ENCODE measurements at places on chromosomes 11 and 22.

DNA sequence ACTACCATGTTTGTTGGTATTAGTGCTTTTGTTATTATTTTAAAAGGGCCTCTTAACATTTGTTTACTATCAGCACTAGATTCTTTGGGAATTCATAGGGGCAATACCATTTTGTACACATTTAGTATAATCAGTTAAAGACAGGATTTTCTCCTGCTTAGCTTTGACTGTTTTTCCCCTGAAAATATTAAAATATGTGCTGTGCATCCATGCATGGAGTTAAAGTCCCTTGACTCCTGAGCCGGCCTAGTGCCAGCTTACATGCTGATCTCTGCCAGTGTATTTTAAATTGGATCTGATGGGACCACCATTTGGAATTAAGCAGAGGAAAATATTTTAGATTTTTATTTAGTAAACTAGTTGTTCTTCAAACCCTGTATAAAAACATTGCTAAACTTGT lies 161.4 kb downstream of the METTL15 start:
- no peak for DNase-seq

DNA sequence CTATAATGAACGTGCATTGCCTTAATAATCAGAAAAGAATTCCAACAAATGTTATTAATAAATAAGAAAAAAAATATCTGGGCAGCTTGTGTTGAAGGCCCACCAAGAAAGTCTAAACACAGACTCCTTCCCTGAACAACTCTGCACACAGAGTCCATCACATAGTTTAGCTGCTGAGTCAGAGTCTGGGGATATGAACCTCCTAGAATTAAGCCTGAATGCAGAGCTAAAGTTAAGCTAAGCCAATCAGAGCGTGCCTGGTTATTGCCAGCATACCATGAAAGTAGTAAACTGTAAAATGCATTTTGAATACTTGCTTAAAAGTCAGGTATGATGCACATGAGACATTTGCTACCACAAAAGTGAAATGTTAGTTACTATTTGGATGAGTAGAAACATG lies 25.6 kb upstream of the TENM4 start:
- no peak for DNase-seq

- DNase-seq, result no peak
Observed at GRCh38 chr11:94036096-94036495, 14.9 kb downstream of the HEPHL1 start.

GRCh38 chr11:116217006-116217405 lies 555.8 kb downstream of the BUD13 start:
- DNase-seq, result no peak

- DNase-seq, result no peak
Observed at GRCh38 chr22:30667107-30667493, 575 bp downstream of the DUSP18 start.

- no peak for DNase-seq
Observed at GRCh38 chr11:7575841-7576725, 62.3 kb downstream of the PPFIBP2 start.

GRCh38 chr11:67664213-67664585 lies 10.2 kb downstream of the ALDH3B2 start:
- no peak for DNase-seq

DNA sequence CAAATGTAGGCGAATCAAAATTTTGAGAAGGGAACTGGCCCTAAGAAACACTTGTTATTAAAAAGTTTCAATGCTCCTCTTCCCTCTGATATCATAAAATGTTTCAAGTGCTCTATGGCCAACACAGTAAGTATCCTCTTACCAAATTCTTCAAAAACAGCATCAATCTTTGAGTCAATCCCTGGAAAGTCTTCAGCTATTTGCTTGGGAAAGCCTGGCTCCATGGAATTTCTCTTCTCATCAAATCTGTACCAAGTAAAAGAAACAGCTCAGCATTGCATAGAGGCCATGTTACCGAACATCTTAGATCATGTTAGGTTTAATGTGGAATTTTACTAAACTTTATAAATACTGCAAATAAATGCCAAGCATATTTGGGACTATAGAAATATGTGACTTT lies 6.3 kb downstream of the MMP3 start:
- DNase-seq, result no peak

DNA sequence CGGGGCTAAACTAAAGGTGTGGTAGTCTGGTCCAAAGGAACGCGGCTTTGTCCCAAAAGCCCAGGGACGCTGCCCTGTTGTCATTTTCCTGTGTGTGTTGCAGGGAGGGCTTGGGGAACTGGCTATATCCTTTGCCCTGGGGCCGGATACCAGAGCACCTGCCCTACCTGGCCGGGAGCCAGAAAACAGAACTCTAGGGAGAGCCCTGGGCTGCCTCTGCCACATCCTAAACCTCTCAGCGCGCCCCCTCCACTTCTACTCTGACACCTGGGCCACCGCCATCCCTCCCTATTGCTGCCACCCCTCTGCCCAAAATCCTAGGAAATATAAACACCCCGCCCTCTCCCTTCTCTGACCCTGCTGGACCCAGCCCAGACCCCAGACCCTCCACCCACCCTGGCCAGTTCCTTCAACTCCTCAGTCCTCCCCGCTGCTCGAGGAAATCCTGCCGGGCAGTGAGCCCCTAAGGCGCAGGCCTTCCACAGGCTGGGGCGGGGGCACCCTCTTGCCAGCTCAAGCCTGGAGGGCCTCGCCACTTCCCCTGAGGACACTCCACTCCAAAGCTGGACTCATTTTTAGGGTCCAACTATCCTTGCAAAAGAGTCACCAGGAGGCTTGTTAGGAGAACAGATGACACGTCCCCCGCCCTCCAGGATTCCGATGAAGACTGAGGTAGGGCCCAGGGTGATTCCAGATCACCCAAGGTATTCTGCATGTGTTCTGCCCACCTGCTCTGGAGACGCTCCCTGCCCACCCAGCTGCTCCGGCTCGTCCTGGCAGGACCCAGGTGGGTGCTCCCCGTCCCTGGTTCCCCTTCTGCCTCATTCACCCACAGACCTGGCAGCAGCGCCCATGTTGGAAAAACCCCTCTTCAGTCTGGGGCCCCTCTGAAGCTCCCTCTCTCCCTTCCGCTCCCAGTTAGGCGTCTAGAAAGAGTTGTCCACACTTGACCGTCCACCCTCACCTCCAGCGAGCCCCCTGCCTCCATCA lies 12.2 kb downstream of the KCTD17 start:
- no peak for DNase-seq

GRCh38 chr11:27626269-27626937 lies 73.9 kb downstream of the BDNF start:
- DNase-seq, result no peak

- DNase-seq, result no peak
Observed at GRCh38 chr11:124082371-124082770, 32.9 kb upstream of the VWA5A start.

GRCh38 chr22:46460857-46461256 lies 76.6 kb downstream of the CELSR1 start:
- no peak for DNase-seq

- no peak for DNase-seq
Observed at GRCh38 chr22:41445129-41446056, 1.2 kb downstream of the TOB2 start.

- DNase-seq, result no peak
Observed at GRCh38 chr11:57514538-57515331, 767 bp downstream of the SLC43A1 start.

DNA sequence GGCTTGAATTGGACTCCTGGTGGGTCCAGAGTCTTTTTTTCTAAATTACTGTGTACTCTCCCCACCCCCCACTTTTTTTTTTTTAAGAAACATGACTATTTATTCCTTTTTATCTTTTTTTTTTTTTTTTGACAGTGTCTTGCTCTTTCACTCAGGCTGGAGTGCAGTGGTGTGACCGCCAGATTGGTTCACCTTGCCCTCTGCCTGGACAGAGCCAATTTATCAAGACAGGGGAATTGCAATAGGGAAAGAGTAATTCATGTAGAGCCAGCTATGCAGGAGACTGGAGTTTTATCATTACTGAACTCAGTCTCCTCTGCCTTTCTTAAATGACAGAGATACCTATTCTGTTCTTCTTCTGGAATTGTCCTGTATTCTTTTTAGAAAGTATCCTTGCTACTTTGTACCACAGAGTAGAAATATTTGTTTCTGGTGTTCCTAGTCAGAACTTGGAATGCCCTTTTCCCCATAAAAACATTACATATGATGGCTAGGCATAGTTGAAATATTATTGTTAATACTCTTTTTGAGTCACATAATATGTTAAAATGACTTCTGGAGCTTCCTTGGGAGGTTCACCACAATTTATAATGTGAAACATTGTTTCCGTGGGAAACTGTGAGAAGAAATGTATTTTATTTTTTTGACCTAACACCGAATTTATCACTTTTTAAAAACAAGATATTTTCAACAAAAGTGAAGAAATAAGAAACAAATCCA lies 95.6 kb downstream of the UVRAG start:
- DNase-seq, result no peak

DNA sequence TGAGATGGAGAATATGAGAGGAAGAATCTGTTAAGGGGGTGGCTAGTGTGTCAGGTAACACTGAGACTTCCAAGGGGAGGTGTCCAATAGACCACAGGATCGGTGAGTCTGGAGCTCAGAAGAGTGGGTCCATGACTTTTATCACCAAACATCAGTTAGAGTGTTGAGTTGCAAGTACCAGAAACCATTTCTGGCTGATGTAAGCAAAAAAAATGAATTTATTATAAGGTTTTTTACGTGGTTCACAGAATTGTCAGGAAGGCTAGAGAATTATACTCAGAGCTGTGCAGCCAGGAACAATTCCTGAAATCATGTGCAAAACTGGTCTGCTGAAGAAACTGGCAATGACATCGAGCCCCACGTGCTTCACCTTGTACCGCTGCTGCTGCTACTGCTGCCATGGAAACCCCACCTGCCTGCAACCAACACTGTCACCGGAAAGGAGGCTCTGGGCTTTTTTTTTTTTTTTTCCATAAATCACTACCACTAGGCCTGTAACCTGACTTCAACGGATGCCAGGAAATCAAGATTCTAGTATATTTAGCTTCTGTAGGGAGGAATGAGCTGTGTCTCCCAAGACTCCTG lies 16.6 kb upstream of the STK33 start:
- no peak for DNase-seq

DNA sequence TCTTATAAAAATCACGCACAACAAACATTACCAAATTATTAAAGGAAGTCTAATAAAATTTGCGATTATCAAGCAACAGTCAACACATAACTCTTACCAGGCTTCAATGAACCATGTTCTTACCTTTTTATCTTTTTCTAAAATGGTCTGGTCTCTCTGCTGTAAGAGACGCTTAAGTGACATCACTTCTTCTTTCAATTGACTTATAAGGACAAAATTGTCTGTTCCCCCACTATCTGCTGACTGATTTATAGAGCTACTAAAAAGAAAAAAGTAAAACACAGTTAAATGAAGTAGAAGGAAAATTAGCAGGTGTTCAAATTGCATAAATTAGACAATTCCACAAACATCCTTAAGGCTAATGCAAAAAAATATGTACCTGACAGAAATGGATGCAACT lies 10.9 kb downstream of the FAM76B start:
- DNase-seq, result no peak

- DNase-seq, result no peak
Observed at GRCh38 chr11:132402071-132402684, 1031.8 kb downstream of the NTM start.

DNA sequence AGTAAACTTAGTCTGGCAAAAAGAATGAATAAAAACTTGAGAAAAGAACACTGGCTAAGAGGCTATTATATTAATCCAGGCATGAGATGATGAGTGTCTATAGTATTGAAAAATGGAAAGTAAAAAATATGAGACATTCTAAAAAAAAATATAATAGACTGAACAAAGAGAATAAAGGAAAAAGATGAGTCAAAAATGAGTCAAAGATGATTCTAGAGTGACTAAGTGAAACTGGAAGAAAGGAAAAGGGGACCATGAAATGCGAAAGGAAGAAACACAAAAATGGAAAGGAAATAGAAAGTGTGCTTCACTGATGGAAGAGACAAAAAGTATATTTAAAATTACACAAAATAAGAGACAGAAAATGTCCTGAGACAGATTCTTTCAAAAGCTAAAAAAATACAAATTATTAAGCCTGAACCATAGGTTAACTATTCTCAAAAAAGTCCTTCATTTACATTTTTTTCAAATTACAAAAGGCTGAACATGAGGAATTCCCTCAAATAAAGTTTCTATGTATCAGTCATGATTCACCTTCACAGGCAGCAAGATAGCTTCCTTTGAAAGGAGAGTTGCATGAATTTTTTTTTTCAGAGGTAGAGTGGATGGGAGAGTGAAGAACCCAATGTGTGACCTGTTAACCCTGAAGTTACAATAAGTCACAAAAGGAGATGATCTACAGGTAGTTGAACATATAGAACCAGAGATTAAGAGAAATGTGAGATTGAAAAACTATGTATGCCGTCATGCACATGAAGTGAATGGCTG lies 75.2 kb downstream of the EIF3M start:
- DNase-seq, result no peak

DNA sequence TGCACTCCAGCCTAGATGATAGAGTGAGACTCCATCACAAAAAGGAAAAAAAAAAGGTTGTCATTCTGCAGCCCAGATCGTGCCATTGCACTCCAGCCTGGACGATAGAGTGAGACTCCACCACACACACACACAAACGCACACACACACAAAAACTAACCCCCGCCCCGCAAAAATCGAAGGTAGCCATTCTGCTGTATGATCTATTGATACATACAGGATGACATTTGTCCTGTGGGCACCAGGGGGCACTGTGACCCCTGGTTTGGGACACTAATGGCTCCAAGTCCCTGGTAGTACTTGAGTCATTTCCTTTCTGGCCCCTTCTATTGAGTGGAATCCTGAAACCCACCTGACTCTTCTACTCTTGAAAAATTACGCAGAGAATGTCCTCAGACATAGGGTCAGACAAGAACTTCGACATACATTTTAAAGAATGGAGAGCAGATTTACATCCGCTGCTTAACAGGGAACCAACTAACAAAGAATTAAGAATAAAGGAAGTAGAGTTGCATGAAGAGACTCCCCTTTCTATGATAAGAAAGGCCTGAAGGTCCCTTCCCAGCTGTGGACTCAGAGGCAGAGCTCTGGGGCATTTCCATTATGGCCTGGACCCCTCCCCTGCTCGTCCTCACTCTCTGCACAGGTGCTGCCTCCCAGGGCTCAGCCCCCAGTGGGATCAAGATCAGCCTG lies 35.0 kb upstream of the PRAME start:
- DNase-seq, result no peak

GRCh38 chr11:11884774-11885481 lies 43.2 kb downstream of the USP47 start:
- no peak for DNase-seq

GRCh38 chr11:75924966-75925784 lies 110.2 kb downstream of the UVRAG start:
- DNase-seq, result no peak

GRCh38 chr22:42443240-42444076 lies 11.3 kb upstream of the NFAM1 start:
- no peak for DNase-seq

- no peak for DNase-seq
Observed at GRCh38 chr22:37126882-37127281, 17.4 kb upstream of the TMPRSS6 start.
